ENCODE measurements at places on chromosomes 6 and 20. TPM values are rescaled to one million over a fixed set of nuclear protein-coding genes. Genes with fewer than 3 reads are reported as not detected.
A peak's percentile ranks its signal among the peaks of the same experiment; 100 is the strongest.

- DNase-seq = no peak
These were observed 800 bp upstream of the GRIK2 start for GRCh38 chr6:101392586-101393230.

AHI1 gene
- total RNA-seq = 16.6 TPM

DNA sequence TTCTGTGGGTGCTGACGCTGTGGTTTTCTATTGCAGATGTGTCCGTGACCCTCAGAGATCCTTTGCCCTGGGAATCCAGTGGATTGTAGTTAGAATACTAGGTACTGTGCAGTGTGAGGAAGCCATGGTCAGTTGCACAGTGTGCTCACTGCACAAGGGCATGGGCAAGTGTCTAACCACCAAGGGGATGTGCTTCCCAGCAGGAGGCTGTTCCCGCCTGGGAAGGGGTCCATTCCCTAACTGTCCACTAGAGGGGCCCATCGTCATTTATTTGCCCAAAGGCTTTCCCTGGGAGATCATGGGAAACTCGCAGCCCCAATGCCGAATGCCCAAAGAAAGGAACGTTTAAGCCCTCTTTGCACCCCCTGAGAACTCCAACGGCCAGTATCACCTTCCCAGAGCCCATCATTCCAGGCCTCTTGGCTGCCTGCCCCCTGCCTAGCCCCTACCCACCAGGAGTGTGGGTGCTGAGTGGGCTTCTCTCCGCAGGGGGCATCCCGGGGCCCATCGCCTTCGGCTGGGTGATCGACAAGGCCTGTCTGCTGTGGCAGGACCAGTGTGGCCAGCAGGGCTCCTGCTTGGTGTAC lies 26.2 kb downstream of the SLCO4A1 start:
- DNase-seq = peak; percentile 37

DNA sequence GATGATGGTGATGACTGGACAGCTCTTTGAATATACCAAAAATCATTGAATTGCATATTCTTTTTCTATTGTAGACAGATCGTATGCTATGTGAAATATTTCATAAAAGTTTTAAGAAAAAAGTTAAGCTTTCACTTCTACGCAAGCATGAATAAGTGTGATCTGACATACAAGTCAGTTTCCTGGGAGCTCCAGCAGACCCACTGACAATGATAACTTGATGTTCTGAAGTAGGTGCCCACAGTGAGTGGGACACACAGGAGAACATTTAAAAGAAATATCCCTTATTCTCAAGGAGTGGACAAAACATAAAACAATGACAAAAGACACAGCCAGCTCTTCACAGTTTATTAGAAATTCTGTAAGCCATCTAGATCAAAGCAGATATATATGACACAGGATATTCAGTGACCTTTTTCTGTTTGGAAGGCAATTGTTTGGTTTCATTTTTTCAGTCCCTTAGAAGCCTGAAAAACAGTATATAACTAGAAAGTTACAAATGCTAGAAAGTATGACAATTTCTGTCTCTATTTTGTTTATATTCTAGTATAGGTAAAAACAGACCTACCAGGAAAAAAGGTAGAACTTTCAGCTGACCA lies 101.4 kb downstream of the IRF4 start:
- DNase-seq = no peak

MCCD1 gene
- total RNA-seq = not detected

DNA sequence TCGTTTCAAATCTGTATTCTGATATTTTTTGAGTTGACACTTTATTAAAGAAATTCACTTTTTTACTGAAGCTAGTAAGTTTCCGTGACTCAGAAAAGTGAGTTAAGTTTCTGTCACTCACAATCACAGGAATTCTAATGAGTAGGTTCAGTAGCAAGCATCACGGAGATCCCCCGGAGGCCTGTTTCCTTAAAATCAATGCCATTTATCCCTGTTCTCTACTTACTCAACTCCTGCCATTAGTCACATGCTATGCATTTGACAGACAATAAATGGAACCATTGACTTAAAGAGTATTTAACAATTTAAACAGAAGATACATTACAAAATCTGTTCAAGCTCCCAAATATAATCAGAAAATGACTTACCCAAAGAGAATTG lies 9.1 kb downstream of the SLC18B1 start:
- DNase-seq = no peak

GRCh38 chr20:11302436-11302835 lies 615.3 kb upstream of the BTBD3 start:
- DNase-seq = peak; percentile 69

DNA sequence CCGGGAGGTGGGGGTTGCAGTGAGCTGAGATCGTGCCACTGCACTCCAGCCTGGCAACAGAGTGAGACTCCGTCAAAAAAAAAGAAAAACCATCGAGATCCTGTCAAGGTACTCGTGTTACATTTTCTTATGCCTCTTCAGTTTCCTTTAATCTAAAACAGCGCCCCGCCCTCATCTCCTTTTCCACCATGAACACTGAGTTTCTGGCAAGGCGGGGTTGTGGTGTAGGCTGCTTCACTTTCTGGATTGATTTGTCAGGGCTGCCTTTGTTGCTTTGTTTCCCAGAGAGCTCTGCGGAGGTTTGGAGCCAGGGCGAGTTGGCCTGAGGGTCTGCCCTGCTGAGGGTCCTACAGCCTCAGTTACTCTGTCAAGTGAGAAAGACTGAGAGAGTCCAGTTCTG lies 8.9 kb downstream of the ITPR3 start:
- no peak for DNase-seq

SOD2 gene
- total RNA-seq = 55.9 TPM

GRCh38 chr6:98516206-98516605 lies 318.2 kb upstream of the POU3F2 start:
- DNase-seq = no peak

- no peak for DNase-seq
These were observed 50.9 kb downstream of the KCNS1 start for GRCh38 chr20:45049904-45050471.

GRCh38 chr20:63442100-63442493 lies 30.4 kb downstream of the KCNQ2 start:
- DNase-seq = peak; percentile 12

DNA sequence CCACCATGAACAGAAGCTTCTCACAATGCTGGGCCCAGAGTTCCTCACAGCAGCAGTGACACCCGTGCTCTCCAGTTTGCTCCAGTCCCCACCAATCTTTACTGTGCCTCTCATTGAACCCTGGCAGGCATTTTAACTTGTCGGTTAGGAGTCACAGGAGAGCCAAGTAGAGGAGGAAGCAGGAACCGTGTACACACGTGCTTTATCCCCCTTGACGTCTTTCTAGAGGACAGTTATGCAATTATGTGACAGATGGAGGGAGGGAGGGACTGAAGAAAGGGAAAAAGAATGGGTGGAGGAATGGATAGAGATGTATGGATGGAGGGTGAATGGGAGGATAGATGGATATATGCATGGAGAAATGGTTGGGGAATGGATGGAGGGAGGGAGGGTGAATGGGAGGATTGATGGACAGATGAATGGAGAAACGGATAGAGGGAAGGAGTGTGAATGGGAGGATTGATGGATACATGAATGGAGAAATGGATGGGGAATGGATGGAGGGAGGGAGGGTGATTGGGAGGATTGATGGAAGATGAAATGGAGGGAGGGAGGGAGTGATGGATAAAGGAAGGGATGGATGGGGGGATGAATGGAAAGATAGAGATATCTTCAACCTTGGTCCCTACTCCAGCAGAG lies 26.0 kb downstream of the RBM38 start:
- DNase-seq = no peak

GRCh38 chr6:139764498-139764986 lies 390.1 kb upstream of the CITED2 start:
- DNase-seq = peak; percentile 99

DNA sequence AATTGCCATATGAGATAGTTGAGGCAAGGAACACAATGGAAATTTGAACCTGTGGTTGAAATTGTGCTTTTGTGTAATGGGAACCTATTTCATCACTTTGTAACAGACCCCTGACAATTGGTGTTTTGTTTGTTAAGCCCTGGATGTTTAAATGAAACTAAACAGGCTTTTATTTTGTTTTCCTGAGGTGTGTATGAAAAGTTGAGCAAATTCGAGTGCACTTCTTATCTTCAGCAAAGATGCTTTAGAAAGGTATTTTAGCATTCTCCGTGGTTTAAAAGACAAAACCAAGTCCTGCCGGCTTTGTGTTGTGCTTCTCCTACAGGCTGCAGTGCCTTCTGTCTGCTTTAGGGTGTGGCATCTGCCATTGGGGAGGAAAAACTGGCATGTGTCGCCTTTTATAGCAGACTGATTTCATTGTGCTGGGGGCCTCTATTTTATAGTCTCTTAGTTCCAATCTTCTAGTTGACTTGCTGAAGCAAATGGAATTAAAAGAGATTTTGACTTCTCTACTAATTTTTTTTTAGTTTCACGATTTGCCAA lies 2.2 kb upstream of the ARID1B start:
- no peak for DNase-seq

PEDS1 gene
- 41.6 TPM for total RNA-seq

TMEM200A gene
- 14.9 TPM for total RNA-seq

HLA-DOB gene
- total RNA-seq = 0.79 TPM

- no peak for DNase-seq
These were observed 148.2 kb downstream of the PREX1 start for GRCh38 chr20:48679599-48679998.

GRCh38 chr6:14734416-14735340 lies 511.2 kb upstream of the JARID2 start:
- peak; percentile 98 for DNase-seq

All from astrocyte (in vitro differentiated cells and primary cell).